ENCODE measurements at places on chromosomes 7 and 10.
A peak's percentile ranks its signal among the peaks of the same experiment; 100 is the strongest.

DNA sequence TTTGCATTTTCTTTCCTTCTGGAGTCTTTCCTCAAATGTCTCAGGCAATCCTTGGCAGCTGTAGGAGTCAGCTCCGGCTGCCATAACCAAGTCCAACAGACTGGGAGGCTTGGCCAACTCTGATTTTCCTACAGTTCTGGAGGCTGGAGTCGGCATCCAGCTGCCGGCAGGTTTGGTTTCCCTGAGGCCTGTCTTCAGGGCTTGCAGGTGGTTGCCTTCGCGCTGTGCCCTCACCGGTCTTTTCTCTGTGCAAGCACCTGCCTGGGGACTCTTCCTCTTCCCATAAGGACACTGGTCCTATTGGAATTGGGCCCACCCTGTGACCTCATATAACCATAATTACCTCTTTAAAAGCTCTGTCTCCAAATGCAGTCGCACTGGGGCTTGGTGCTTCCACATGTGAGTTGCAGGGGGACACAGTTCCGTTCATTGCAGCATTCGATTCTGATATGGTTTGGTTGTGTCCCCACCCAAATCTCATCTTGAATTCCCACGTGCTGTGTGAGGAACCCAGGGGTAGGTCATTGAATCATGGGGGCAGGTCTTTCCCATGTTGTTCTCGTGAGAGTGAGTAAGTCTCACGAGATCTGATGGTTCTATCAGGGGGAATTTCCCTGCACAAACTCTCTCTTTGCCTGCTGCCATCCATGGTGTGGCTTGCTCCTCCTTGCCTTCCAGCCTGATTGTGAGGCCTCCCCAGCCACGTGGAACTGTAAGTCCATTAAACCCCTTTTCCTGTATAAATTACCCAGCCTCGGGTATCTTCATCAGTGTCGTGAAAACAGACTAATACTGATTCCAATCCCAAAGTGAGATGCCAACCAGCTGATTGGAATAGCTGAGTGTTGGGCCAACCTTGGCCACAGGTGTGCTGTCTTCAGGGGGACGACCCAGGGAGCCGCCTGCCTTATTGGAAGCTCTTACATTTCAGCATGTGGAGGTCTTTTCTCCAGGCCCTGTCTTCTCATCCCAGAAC lies 7.9 kb downstream of the GALNTL5 start:
- no peak for DNase-seq

- no peak for DNase-seq
These were observed 28.1 kb downstream of the ADAP1 start for GRCh38 chr7:926061-927030.

DNA sequence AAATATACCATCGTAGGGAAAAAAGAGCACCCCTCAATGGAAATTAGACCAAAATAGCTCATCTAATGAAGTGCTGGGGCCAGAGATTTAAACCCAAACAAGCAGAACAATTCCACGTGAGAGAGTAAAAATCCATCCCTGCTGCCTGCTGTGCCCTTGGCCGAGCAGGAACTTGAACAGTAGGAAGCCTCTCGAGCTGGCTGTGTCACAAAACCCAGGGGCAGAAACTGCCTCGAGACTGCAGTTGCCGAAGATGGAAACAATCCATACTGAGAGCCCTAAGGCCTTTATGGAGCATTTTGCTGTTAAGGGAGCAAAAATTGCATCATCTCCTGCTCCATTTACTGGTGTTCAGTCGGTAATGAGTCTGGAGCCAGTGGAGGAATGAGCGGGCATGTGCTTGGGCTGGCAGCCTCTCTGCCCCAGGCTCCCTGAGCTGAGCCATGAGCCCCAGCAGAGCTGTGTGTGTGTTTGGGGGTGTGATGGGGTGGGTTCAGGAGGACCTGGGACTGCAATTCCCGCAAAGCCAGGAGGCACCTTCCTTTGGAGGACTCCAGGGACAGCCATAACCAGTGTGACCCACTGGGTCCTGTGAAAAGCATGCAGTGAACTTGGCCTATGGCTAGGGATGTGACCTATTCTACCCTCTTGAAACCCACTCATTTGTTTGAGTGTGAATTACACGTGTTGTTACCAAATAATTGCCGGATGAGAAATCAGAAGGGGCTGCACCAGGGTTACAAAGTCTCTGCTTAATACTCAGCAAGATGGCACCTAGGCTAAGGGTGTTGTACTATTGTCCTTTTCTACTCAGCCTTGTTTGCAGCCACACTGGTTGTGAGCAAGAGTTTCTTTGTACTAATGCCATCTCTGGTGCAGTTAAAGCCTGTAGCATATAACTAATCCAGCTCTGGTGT lies 58.3 kb downstream of the CDHR3 start:
- no peak for DNase-seq

- no peak for DNase-seq
These were observed 85.8 kb downstream of the CTNNA3 start for GRCh38 chr10:67609996-67610793.

DNA sequence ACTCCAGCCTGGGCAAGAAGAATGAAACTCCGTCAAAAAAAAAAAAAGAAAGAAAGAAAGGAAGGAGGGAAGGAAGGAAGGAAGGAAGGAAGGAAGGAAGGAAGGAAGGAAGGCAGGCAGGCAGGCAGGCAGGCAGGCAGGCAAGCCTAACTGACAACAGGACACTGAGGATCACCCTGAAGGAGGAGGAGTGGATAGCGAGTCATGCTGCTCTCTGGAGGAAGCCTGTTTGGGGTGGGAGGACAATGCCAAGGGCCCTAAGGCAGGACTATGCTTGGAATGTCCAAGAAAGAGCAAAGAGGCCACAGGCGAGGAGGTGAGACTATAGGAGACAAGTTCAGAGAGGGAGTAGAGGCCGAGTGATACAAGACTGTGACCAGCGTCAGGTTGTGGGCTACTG lies 107.0 kb upstream of the PARD3 start:
- no peak for DNase-seq

DNA sequence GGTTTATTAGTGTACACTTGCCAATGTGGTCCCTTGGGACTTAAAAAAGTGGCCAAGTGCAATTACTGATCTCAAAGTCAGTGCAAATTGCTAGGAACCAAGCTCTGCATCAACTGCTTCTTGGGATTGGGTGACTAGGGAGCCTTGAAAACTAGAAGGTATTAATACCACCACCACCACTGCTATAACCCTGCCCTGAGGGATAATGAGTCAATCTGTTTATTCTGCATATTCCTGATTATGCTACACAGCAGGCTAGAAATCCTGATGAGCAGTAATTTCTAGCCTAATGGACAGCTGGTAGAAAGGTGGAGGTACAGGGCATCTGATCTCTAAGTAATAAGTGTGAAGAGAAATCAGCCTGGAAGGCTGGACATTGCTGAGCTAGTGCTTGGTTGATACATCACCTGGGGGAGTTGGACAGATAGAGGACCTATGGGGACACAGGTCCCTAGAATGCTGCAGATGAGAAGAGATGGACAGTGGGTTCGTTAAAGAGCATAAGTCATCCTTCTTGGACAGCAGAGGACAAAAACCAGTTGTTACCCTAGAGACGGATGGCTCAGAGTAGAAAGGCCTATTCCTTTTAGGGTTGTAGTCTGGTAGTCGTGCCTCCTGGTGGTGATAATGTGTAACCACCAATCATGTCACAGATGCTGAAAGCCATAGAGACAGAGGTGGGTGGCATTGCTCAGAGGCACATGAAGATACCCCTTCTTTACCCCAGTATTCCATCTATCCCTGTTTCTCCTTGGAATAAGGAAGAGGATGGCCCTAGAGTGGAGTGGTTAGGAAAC lies 554.8 kb downstream of the SORCS1 start:
- DNase-seq = no peak

DNA sequence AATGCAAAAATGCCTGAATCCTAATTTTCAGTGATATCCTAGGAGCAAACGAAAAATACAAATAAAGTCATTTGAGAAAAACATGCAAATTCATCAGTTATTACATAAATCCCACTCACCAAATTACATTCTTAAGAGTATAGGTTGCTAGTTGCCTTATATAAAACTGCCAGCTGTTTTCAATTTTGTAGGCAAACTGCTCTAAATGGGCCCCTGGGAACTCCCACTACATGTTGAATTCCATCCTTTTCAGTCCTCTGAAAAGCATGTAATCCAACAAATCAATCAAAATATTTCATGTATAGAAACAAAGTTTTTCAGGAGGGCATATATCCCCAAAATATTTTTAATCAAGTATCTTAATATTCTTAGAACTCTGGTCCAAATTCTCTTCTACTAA lies 2.1 kb upstream of the JMJD1C start:
- no peak for DNase-seq

DNA sequence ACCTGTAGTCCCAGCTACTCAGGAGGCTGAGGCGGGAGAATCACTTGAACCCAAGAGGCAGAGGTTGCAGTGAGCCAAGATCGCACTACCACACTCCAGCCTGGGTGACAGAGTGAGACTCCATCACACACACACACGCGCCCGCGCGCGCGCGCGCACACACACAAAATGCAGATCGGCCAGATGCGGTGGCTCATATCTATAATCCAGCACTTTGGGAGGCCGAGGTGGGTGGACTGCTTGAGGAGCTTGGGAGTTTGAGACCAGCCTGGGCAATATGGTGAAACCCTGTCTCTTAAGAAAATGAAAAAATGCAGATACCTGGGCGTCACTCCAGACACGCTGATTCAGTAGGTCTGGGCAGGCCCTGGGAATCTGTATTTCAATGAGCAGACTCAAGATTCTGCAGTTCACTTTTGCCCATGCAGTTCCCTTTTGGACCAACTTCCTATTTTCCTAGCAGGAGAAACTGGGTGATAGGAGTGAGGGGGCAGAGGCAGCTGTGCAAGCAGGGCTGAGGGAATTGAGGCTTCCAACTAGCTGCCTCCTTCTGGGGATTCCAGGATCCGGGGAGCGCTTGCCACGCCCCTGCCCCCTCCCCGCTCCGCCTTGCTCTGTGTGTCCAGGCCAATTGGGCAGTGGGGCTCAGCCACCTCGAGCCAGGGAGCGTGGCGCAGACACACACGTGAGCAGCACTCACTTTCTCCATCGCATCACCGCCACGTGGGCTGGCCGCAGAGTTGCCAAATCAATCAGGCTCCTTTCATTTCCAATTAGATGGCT lies 173.6 kb downstream of the SH3PXD2A start:
- DNase-seq = no peak

DNA sequence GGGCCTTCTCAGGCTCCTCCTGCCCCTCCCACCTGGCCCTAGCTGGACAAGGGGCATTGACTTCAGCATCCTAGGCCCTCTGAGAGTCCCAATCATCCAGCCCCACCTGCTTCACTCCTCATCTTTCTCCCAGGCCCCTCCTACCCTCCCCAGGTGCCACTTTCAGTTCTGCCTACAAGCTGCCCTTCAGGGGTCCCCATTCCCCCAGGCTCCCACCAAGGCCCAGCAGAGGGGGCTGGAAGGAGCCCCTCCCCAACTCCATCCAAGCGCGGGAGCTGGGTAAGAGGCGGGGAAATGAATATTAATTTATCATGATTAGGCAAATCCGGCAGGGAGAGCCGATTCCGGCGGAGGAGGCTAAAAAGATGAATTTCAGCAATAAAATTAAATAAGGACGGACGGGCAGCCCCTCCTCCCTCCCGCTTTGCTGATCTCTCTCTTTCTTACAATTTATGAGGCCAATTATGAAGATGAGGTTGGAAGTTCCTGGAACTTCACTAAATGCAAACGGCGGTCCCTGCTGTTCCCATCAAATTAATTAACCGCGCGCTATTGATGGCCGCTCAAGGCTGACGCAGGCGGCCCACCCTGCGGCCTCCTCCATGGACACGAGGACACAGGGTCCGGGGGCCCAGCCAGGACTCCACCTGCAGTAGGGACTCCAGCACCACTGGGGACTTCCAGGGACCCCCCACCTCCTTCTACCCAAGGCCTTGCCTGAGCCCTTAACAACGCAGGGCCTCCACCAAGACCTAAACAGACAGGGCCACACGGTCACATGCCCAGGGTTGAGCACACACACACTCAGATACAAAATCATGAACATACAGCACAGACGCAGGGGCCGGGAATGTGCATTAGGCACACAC lies 13.9 kb downstream of the POLL start:
- no peak for DNase-seq

DNA sequence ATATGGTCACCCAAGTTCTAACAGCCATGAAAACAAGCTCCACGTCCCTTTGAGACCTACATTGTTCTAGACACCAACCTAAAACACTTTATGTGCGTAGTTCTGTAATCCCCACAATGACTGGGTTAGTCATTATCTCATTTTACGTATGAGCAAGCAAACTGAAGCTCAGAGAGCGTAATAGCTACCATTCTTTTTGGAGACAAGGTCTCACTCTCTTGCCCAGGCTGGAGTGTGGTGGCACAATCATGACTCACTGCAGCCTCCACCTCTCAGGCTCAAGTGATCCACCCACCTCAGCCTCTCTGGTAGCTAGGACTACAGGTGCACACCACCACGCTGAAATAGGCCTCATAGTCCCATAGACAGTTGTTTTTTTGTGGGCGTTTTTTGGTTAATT lies 10.5 kb downstream of the DAGLB start:
- DNase-seq = no peak

GRCh38 chr10:127198307-127198706 lies 1.9 kb upstream of the INSYN2A start:
- DNase-seq = no peak

DNA sequence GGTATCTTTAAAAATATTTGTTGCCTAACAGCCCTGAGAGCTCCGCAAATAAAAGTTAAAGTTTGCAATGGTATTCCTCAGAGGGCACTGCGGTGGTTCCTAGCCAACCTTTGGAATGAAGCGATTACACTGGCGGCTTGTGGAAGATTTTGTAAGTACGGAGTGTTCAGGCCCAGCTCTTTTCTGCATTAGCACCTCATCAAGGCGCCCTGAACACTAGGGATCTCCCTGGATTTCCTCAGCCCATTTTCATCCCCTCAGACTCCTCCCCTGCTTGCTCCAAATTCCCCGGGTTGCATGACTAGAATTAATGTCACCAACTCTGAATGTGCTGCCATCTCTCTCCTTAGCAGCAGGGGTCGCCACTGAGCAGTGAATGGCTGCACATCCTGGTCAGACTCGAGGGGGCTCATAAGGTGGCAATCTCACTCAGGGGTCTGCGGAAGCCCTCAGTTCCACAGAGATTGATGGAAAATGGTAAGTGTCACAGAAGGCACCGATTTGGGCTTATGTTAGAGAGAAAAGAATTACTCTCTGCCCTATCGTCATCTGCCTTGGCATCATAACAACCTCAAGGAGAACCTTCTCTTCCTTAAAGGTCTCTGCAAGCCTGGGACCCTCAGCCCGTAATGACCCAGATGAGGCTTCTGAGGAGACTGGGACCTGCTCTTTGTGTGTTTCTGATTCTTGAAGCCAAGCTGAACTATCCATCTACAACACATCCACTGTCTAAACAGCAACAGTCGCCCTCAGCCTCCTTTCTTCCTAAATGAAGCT lies 262.8 kb upstream of the AOAH start:
- DNase-seq = peak; percentile 63

GRCh38 chr10:14146025-14146424 lies 184.7 kb downstream of the FRMD4A start:
- peak; percentile 26 for DNase-seq

DNA sequence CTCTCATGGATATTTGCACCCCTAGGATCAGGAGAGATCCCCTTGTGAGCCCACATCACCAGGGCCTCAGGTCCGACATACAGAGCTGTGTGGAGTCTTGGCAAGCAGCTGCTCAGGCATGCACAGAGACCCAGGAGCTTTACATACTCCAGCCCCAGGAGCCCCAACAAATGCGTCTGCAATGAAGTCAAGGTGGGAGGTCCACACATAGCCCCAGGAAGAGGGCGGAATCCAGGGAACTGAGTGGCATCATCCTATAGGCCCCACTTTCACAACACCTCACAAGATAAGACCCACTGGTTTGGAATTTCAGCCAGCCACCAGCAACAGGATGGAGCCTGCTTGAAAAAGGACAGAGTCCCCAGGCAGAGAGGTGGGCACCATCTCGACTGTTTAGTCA lies 106.7 kb downstream of the LSMEM1 start:
- no peak for DNase-seq

- no peak for DNase-seq
These were observed 280.1 kb upstream of the MBL2 start for GRCh38 chr10:53052521-53053164.

GRCh38 chr10:109898666-109899355 lies 24.5 kb downstream of the XPNPEP1 start:
- peak; percentile 57 for DNase-seq

Data from brain microvascular endothelial cell (primary cell).